8988T (cell line): ENCODE measurements at places on chromosomes 2 and 18.
A peak's percentile ranks its signal among the peaks of the same experiment; 100 is the strongest.

GRCh38 chr2:118049816-118050140 is 35.9 kb upstream of the CCDC93 start:
- DNase-seq: no peak

- DNase-seq: no peak
These were observed 196.2 kb downstream of the ZNF385B start for GRCh38 chr2:179664972-179665812.

DNA sequence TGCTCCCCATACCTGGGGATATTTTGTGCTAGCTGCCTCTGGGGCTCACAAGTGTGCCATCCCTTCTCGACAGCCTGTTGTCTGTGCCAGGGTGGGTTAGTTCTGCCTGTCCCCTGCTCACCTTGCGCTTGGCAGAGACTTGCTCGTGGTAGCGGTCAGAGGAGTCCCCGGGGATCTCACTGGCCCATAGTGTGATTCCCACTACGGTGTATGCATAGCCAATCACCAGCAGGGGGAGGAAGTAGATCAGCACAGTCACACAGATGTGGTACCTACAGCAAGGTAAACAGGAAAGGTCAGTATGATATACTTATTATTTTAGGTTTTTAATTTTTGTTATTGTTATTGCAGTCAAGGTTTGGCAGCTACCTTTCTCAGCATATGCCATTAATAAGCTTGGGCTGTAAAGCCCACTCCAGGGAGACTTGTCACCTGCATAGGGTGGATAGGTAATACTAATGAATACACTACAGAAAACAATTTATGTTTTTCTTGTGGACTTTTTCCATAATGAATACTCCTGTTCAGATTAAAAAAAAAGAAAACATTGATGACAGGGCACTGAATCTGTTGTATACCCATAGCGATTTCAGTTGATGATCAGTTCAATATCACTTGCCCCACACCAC is 95.2 kb downstream of the POLE4 start:
- peak; percentile 26 for DNase-seq

DNA sequence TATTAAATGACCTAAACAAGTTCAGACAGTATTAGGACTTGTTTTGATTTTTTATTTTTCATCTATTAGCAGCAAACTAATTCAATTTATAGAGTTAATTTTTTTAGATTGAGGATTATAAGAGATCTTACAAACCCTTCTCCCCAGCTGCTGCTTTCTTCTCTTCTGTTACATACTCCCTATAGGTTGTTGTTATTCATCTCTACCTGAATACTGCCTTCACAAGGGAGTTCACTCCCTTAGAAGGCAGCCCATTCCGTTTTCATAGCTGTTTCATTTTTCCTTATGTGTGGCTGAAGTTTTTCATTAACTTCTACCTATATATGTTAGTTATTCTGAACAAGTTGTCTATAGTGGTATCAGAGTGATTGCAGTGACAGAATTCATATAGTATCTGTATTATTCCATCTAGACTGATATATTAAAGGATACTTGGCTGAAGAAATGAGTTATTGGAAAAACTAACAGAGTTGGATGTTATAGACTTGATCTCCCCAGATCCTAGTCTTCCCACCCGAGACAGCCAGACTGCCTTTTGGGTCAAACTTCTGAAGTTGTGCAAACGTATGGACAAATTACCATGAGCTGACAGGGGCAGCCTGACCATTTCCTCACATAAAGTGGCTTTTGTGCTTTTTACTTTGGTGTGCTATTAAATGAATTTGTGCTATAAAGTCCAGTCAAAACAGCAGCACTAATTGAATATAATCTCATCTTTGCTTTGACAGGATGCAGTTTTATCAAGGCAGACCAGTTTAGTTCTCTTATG is 8.7 kb downstream of the GLS start:
- no peak for DNase-seq

GRCh38 chr2:43328832-43329231 is 102.4 kb upstream of the ZFP36L2 start:
- DNase-seq: no peak

DNA sequence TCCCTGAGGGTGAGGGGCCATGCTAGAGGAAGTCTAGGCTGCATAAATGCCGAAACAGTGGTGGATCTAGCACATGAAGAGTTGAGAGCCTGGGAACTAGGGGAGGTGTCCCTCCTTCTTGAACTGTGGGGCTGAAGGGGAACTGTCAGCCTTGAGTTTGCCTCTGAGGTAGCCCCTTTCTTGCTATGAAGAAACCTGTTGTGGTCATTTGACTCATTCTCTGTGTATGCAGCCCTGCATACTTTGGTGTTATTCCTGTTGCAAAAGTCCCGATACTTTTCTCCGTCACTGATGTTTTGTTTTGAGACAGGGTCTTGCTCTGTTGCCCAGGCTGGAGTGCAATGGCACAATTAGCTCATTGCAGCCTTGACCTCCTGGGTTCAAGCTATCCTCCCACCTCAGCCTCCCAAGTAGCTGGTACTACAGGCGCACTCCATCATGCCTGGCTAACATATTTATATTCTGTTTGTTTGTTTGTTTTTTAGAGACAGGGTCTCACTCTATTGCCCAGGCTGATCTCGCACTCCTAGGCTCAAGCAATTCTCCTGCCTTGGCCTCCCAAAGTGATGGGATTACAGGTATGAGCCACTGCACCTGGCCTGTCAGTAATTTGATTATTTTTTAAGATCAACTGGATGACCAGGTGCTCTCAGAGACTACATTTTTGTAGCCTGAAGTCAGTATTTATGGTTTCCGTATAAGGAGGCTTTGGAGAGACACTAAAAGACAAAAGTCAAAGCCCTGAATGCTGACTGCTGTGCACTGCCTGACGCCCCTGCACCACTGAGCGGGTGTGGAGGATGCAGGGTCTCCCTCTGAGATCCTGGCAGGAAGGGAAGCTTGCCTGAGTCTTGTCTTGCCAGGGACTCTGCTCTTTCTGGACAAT is 126.0 kb upstream of the MSH6 start:
- DNase-seq: no peak

- no peak for DNase-seq
These were observed 120.3 kb upstream of the DSEL start for GRCh38 chr18:67636597-67637385.

DNA sequence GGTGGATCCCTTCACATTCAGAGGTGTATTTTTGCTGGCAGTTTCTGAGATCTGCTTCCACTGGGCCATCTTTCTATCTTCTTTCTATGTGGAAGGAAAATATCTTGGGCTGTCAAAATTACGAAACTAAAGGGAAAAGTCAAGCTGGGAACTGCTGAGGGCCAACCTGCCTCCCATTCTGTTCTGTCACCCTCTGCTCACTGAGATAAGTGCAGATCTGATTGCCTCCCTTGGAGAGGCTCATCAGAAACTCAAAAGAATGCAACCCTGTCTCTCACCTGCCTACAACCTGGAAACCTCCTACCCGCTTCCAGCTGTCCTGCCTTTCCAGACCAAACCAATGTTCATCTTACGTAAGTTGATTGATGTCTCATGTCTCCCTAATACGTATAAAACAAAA is 26.5 kb downstream of the RAX start:
- DNase-seq: no peak

GRCh38 chr2:47189635-47190034 is 34.5 kb upstream of the STPG4 start:
- no peak for DNase-seq

GRCh38 chr2:204145791-204146190 is 209.2 kb downstream of the ICOS start:
- DNase-seq: no peak

- no peak for DNase-seq
These were observed 81.9 kb downstream of the CLIP4 start for GRCh38 chr2:29196792-29197788.

DNA sequence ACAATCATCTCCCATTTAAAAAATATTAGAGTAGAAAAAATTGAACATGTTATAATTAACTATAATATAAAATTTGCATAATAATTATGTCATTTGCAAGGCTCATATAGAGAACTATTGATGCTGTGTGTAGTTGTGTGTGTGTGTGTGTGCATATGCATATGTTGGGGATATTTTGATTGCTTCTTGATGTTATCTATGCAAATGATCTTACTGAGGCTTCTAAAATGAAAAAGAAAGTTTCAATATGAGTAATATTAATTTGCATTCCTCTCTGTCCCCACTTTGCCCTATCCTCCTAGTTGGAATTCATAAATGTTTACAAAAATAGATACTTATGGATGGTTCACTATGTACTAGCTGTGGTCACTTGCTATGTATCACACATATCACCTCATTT is 523.3 kb downstream of the TRIB2 start:
- DNase-seq: no peak

DNA sequence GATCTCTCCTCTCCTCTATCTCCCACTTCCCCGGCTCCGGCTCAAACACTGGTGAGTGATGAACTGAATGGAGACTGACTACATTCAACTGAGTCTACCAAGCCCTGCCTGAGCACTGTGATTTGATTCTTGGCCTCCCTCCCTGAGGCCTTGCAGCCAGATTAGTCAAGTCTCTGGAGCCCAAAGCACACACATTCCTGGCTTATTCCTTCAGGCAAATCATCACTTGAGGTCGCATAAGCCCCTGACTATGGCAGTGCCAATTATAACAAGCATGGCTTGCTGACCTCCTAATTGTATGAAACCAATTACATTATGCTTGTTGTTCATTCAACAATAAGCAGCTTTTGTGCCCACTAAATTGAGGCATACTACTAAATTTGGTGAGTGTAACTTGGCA is 34.6 kb downstream of the EFEMP1 start:
- no peak for DNase-seq

GRCh38 chr2:10446631-10447030 is 1.5 kb downstream of the ODC1 start:
- DNase-seq: no peak

DNA sequence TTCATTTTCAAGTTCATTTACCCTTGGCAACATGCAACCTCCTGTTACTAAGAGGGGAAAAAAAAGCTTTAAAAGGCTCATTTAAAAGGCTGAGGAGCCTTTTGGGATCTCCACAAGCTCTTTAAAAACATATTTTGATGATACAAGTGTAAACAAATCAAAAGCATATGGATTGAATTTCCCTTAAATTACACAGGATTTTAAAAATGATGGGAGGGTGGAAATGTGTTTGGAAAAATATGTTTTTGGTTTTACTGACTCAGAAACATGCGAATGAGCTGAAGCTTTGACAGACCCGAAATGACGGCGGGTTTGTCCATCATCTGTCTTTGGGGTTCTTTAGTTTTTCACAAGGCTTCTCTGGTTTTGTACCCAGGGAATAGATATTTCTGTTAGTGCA is 180.6 kb upstream of the CCDC68 start:
- DNase-seq: no peak

DNA sequence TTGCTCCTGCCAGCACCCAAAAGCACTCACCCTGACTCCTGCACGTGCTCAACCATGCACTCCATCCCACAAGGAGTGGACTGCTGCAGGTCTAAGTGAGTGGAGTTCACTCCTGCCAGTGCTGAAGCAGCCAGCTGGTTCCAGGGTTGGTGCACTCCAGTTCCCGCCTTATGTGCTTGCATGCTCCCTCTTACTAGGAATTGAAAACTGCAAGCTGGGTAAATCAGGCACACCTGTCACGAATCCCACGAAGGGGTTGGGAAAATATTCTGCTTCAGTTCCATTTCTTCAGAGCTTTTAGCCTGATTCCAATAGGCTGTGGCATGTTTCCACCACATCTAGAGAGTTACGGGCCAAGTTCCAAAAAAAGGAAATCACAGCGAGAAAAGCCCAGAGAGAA is 1365.5 kb upstream of the CHAC2 start:
- no peak for DNase-seq

GRCh38 chr18:80145196-80145804 is 36.2 kb downstream of the ADNP2 start:
- DNase-seq: no peak

DNA sequence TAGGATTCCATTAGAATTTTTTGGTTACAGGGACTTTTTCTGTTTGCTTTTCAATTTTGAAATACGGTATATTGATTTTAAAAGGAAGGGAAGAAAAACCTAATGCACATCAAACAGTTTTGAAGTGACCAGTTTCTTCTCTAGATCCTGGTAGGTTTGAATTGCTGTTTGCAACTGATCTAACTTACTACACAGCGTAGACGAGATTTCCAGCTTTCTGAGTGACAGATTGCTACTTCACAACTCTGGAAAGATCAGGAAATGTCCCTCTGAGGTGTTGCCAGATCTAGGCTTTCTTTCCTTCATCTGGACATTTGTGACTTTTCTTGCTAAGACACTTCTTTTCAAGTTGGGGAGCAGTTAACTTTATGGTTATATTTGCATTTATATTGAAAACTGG is 112.2 kb downstream of the DIS3L2 start:
- DNase-seq: no peak

- no peak for DNase-seq
These were observed 79.1 kb downstream of the AOX1 start for GRCh38 chr2:200664770-200665494.

- no peak for DNase-seq
These were observed 1.1 kb upstream of the TMEFF2 start for GRCh38 chr2:192195548-192196418.

DNA sequence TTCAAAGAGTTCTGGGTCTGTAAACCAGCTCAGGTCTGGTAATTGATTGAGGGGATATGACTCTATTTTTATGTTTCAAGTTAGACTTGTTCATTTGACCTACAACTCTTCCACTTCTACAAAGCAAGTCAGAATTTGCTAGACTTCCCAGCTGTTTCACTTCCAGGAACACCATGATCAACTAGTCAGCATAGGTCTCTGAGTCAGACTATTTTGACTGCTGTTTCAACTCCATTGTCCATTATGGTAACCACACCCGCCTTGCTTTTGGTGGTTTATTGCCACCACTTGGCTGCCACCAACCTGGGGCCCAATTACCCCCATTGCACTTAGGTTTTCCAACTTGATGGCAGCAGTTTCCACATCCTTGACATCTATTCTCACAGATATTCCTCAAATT is 116.6 kb downstream of the LAMA3 start:
- no peak for DNase-seq

- DNase-seq: peak; percentile 83
These were observed at the start of gene TBC1D8 for GRCh38 chr2:101151146-101151858. TSS of gene TBC1D8 (minus strand) at chr2:101151382. CDS start at chr2:101151253, 129 bp downstream.

- DNase-seq: no peak
These were observed 590.8 kb upstream of the ID2 start for GRCh38 chr2:8090748-8091700.

DNA sequence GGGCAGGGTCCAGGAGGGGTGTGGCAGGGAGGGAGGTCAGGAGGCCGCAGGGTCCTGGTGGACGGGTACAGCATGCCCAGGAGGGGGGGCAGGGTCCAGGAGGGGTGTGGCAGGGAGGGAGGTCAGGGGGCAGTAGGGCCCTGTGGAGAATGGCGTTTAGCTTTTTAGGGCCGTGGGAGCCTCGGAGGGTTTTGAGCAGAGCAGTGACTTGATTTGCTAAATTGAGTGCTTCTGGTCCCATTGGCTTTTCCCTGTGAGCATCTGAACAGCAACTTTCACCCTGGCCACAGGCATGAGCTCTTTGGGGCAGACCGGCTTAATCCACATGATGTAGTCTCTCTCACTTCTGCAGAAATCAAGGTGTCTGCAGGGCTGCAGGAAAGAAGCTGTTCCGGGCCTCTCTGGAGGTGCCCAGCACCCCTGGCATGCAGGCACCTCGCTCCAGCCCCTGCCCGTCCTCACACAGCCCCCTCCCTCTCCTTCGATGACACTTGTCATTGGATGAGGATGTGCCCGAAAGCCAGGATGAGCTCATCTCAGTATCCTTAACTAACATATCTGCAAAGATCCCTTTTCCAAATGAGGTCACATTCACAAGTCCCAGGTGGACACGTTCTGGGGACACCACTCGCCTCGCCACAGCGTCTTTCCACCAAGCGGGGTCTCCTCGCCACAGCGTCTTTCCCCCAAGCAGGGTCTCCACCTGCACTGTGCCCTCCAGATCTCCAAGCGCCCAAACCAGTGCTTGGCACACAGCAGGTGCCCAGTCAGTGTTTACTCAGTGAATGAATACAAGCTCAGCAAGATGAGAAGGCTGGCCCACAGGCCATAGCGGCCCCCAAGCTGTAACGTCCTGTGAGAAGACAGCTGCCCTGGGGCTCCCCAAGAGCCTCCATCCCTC is 94.0 kb downstream of the NDUFA10 start:
- DNase-seq: no peak
